Activated T-cell treated with anti-CD3 and anti-CD28 coated beads for 1 hour (primary cell): ENCODE measurements at places on chromosomes 5 and 9.

DNA sequence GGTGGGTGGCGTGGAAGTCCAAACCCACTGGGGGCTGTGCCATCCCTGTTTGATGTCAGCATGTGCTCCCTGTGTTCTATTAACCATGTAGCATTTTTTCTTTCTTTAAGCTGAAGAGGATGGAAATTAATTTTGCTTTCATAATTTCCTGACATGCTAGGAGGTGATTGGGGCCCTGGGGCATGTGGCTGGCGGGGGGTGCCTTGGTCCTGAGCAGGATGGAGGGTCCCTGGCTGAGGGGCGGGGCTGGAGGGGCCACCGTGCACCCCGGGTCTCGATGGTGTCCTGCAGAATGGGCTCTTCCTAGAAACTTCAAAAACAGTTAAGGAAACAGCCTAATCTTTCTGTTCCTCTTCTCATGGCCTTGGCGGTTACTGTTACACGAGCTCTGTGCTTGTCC lies 69.3 kb upstream of the IRX4 start:
- no peak for DNase-seq

DNA sequence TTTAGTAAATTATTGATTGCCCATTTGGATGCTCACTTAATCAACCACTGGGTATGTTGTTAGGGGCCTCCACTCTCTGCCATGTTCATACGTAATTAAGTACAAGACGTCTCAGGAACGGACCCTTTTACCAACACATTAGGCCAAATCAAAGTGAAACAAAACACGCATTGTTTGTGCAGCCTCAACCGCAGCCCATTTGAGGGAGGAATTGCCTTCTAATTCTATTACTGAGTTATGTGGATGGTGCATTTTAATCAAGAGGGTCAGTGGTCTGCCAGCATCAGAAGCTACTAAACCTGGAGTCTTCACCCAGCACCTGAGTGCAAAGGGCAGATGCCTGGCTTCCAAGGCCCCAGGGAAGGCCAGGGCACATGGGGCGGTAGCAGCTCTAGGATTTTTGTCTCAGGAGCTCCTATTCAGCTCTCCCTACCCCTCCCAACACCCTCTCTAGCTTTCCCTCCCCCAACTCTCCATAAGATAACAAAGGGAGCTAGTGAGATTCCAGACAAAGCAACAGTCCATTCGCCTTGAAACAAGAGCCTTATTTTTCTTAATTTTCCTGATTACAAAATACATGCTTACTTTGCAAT lies 7.9 kb upstream of the MED27 start:
- no peak for DNase-seq

- no peak for DNase-seq
These were observed 110.5 kb downstream of the PHF2 start for GRCh38 chr9:93686880-93687236.

- DNase-seq: no peak
These were observed 16.4 kb downstream of the GNAQ start for GRCh38 chr9:78015241-78015640.

GRCh38 chr9:37392272-37392671 lies 30.2 kb upstream of the GRHPR start:
- DNase-seq: no peak

DNA sequence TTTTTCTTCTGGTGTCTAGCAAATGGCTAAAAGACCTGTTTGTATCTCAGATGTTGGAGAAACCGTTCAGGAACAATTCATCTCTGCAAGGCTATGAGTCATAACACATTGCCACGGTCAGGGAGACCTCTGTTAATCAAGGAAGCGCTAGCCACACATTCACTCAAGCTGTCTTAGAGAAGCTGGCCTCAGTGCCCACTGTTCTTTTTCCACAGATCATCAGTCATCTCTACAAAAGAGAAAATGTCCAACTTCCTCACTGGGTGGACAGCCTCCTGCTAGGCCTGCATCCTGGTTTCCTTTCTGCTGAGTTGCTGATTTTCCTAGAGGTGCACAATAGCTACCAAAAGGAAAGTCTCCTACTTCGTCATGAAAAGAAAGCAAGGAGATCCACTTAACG lies 360.5 kb downstream of the BNC2 start:
- no peak for DNase-seq

GRCh38 chr5:157359356-157360055 lies 93.6 kb downstream of the CYFIP2 start:
- DNase-seq: no peak
